ENCODE measurements at places on chromosomes 12 and 14.

DNA sequence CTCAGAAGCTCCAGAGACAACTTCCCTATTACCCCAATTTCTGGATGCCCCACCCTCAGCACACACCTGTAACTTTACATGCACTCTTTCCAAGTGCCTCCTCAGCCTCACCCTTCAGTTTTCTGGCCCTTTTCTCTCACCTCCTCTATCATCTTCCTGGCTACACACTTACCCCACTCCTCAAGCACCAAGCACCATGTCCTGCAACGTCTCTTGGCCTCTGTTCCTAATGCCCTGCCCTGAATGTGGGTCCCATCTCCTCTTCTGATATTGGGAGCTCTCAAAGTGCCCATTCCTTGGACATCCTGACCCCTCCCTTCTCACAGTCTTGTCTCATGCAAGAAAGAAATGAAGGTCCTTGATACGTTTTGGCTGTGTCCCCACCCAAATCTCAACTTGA is 1.2 kb downstream of the KRT72 start:
- no peak for DNase-seq

DNA sequence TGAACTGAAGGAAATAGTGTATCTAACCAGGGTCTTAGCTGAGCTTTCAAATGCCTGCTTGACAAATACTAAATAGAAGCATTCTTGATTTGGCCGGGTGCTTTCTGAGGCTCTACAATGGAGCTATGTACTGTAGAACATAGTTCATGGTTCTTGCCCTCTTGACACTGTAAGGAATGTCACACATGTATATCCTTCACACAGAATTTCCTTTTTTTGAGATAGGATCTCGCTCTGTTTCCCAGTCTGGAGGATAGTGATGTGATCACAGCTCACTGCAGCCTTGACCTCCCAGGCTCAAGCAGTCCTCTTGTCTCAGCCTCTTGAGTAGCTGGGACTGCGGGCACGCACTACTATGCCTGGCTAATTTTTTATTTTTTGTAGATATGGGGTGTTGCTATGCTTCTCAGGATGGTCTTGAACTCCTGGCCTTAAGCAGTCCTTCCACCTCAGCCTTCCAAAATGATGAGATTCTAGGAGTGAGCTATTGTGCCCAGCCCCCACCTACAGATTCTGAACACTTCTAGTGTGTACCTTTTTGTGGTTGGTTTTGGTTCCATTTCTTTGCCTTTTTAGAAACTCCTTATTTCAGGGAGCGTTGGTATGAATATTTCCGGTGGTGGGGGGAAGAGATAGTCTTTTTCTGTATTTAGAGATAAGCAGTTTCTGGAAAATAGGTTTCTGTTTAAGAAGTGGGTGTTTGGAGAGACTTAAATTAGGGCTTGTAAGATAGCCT is 4.2 kb downstream of the MLXIP start:
- no peak for DNase-seq

DNA sequence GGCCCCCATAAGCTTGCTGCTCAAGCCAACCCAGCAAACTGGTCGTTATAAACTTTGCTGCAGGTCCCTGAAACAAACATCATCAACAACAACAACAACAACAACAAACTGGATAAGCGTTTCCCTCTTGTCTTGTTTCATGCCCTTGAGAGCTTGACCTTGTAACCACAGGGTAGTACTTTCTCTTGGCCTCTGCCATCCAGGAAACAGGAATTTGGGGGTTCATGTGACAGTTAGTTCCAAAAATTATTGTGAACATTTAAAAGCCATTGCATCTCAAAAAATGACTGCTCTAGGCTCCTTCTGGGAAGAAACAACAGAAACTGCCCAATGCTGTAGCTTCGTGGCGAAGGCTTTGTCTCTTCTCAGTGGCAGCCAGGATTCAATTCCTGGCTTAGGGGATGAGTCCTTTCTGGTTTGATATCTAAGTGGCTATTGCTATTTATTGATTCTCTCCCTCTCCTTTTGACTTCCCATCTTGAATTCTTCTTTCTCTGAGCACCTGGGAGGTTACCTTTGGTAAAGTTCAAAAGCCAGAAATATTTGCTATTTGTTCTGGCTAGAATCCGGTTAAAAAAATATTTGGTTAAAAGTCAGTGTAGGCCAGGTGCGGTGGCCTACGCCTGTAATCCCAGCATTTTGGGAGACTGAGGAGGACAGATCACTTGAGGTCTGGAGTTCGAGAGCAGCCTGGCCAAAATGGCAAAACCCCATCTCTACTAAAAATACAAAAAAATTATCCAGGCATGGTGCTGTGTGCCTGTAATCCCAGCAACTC is 52.0 kb upstream of the CPM start:
- no peak for DNase-seq

DNA sequence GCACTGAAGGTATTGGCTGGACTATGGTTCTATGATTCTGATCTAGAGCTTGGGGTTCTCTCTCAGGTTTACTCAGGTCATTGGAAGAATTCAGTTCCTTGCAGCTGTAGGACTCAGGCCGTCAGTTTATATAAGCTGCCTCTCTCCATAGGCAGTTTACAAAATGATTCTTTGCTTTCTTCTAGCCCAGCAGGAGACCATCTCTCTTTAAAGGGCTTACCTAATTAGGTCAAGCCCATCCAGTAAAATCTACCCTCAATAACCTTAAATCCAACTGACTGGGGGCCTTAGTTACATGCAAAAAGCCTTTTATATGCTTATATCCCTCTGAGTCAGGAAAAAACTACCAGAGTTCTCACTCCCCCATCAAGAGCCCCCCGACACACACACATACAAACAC is 80.5 kb upstream of the GARIN6 start:
- no peak for DNase-seq

- no peak for DNase-seq
Observed at GRCh38 chr14:19878029-19878642, 3.2 kb downstream of the OR4K2 start.

- no peak for DNase-seq
Observed at GRCh38 chr12:88546853-88547252, 33.4 kb downstream of the KITLG start.

GRCh38 chr14:37270629-37271028 is 72.9 kb downstream of the MIPOL1 start:
- DNase-seq = no peak

- DNase-seq = no peak
Observed at GRCh38 chr12:29157486-29157946, 8.4 kb downstream of the FAR2 start.

- no peak for DNase-seq
Observed at GRCh38 chr12:21828779-21829178, 54.3 kb upstream of the KCNJ8 start.

DNA sequence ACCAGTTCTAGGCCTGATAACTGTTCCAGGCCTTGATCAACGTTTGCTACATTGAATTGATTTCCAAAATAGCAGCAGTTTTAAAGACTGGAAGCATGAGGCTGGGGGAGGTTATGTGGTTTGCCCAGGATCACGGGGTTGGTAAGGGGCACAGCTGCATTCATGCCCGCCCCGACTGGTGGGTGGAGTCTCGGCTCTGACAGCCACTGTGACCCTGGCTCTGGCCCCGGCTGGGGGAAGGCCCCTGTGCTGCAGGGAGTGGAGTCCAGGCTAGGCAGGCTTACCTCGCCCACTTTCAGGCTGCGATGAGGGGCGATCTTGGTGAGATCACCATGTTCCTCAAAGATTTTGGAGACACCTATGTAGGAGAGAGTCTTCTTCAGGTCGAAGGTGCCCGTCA is 13.3 kb upstream of the SERPINA9 start:
- DNase-seq = no peak

DNA sequence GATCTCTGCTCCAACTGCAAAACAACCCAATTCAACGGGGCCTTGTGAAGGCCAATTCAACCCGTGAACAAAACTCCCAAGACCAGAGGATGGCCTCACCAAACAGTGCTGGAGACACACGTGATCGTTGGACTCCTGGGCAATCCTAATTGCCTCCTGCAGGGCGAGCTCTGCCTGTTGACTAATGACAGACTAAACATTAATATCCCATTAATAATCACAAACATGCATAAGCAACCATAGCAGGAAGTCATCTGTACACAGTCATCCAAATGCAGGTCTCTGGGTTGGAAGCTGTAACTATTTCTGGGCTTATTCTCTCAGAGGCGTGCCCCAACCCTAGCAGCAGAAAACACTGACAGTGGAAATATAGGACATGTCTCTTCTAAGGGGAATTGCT is 21.0 kb downstream of the ANAPC5 start:
- DNase-seq = no peak

DNA sequence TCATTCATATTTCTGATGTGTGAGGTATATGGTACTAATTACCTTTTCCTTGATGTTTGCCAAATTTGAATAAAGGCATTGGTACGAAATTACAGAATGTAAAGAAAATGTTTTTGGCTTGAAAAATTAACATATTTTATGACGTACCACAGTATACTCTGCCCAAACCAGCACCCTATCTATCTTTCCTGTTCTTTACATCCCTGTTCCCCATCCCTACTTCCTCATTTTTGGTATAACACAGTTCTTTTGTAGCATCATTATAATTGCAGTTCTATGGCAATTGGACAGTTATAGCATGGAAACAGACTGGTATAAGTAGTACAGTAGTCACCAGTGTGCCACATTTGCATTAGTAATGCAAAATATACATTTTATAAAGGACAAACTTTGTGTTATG is 7.0 kb upstream of the CCT2 start:
- DNase-seq = no peak

DNA sequence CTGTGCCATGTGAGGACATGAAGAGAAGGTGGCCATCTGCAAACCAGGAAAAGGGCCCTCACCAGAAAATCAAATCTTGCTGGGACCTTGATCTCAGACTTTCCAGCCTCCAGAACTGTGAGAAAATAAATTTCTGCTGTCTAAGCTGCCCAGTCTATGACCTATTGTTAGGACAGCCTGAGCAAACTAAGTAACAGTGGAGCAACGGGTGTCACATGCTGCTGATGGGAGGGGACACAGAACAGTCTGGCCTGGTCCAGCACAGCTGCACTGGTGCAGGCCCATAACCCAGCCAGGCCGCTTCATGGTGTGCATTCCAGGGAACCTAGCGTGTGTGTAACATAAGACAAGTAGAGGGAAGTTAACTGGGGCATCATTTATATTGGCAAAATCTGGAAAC is 42.1 kb downstream of the GRIP1 start:
- DNase-seq = no peak

DNA sequence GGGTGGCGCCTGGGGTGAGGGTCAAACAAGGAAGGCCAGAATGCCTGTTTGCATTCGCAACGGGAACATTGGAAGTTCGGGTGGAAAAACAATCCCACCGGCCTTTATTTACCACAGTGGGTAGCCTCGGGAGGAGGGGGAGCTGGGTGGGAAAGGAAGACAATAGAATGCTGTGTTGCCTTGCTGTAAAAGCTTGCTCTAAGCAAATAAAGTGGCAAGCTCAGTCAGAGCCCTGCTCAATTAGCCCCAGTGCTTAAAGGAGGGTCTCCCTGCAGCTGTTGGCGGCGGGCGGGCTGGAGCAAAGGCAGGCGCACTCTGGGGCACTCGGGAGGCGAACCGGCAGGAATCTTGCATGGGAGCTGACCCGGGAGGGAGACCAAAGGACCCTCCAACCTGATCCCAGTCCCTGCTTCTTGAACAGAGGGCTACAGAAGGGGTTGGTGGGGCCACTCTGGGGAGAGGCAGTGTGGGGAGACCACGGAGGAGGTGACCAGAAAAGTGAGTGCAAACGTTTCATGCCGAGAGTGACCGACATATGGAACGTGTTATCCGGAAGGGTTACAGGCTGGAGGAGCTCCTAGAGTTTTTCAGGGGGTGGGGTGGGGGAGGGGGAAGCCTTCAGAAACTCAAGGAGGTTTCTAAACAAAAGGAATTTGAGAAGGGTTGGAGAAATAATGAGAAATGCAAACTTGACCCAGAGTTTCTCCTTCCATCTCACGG is 48.5 kb downstream of the NTF3 start:
- DNase-seq = no peak

- no peak for DNase-seq
Observed at GRCh38 chr12:164207-164606, 49.8 kb downstream of the SLC6A12 start.

- DNase-seq = no peak
Observed at GRCh38 chr14:96658611-96659010, 138.6 kb upstream of the VRK1 start.

- DNase-seq = no peak
Observed at GRCh38 chr12:107545737-107546353, 139.8 kb upstream of the PWP1 start.

DNA sequence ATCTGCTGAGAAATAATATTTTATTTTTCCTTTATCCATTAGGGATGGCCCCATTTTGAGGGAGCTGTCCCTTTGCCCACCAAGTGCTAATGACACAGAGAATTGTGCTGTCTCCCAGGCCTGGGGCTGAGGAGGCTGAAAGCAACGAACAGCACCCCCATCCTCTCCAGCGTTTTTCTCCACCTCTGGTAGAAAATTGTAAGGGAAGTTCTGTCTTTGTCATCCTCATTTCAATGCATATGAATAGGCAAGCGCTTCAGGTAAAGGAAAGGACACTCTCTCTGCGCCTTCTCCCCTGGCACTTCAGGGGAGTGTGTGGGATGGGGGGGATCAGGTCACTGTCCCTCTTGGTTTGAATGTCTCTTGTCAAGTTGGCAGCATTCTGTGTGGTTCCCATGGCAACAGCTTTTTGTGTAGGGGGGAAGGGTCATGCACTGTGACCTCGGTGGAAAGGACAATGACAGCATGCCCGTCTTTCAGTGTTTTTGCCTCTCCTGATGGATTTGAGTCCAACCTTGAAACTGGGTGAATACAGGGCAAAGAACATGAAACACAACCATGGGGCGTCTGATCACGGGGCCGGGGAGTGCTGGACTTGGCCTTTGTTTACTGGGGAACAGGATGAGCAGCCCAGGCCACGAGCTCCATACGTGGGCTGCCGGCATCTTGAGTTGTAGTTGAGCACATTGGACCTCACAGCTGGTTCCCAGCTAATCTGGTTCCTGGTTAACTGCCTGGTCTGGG is 230.2 kb downstream of the VRK1 start:
- DNase-seq = no peak

- DNase-seq = no peak
Observed at GRCh38 chr14:39991041-39991440, 558.8 kb upstream of the FBXO33 start.

DNA sequence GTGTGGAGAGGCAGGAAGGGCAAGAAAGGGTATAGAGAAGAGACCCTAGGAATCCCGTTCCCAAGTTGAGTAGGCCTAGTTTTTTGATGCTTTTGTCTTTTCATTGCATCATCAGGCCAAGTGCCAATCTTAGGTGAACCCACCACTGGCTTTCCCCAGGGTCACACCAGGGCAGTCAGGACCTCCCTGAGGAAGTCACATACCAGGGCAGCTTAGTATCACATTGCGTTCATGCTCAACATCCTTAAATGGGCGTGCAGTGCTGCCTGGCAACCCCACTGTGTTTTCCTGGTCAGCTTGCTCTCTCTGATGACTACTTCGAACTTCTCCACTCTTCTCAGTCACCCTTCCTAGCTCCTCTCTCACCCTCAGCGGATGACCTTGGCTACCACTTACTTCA is 9.0 kb downstream of the ASIC1 start:
- DNase-seq = no peak

DNA sequence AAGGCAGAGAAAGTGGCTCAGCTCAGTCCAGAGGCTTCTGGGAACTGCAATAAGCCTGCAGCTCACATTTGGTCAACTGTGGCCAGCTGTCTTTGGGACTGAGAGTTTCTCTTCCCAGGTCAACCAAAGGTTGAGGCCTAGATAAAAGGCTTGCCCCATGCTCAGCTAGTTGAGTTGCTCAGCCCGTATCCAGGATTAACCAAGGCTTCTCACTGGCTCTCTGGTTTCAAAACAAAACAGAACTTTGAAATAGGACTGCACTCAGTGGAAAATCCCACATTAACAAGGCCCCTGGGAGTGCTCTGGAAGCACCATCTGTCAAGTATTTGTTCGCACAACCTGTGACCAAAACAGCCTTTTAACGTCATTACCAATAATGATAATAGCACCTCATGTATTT is 40.3 kb upstream of the NUAK1 start:
- no peak for DNase-seq
